Pulmonary artery endothelial cell (primary cell): ENCODE measurements at places on chromosomes 13 and 19.

DNA sequence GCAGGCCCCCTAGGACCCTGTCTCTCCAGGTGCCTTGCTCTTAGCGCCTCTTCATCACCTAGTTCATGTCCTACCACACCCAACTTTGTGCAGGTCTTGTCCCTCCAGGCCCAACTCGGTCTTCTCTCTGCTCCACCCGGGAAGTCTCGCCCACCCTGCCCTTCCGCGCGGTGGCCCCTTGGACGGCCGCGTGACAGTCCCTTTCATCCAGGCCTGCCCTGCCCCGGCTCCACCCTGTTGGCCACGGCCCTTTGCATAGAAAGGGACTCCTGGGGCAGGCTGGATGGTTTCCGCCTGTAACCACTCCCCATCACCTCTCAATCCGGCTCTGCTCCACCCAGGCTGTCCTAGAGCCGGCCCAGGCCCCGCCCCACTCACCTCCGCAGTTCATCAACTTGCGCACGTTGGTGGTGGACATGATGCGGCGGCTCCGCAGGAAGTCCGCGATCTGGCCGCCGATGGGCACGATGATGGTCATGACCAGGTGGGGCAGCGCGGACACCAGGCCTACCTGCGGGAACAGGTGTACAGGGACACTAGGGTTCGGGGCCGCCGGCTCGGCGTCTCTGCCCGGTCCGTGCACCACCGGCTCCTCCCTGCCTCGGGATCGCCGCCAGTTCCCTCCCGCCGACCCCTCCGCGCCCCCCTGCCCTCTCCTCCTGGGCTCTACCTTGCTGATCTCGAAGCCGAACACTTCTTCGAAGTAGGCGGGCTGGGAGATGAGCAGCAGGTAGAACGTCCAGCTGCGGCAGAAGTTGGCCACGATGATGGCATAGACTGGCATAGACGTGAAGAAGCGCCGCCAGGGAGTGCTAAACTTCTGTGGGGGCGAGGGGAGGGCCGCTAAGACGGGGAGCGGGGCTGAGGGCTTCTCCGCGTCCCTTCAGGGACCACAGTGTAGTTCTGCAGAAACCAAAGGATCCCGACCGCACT lies 7.2 kb downstream of the GFY start:
- DNase-seq, result no peak

GRCh38 chr13:25683056-25683455 lies 311.3 kb downstream of the ATP8A2 start:
- DNase-seq, result no peak

DNA sequence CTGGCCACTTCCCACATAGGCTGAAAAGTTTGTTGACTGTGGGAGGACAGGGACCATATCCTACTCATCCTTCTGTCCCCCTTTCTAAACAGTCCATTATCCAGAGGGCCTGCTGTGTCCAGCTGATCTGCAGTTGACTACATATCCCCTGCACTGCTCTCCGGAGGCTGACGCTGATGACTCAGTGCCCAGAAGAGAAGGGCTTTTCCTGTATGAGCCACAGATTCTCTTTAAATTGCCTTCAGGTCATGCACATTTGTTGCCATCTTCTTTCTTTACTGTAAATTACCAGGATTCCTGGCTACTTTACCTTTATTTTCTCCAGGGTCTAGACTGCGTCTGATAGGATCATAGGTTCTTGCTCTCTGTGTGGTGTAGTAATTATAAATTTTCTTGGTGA lies 125.2 kb downstream of the LACC1 start:
- DNase-seq, result peak; percentile 62

DNA sequence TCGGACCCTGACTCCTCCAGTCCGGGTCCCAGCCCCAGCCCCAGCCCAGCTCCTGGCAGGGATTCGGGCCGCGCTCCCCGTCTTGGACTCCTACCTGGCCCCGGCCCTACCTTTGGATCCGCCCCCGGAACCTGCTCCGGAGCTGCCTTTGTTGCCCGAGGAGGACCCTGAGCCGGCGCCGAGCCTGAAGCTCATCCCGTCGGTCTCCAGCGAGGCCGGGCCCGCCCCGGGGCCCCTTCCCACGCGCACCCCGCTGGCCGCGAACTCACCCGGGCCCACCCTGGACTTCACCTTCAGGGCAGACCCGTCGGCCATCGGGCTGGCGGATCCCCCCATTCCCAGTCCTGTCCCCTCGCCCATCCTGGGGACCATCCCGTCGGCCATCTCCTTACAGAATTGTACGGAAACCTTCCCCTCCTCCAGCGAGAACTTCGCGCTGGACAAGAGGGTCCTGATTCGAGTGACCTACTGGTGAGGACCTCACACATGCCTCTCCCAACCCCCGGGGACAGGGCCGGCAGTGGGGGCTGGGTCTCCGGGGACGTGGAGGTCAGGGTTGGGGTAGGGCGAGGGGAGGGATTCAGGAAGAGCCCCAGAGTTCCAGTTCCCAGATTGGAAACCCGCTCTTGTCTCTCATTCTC lies 732 bp downstream of the SELENOV start:
- DNase-seq, result no peak

- DNase-seq, result no peak
Observed at GRCh38 chr13:65236841-65237418, 1993.2 kb downstream of the PCDH9 start.

DNA sequence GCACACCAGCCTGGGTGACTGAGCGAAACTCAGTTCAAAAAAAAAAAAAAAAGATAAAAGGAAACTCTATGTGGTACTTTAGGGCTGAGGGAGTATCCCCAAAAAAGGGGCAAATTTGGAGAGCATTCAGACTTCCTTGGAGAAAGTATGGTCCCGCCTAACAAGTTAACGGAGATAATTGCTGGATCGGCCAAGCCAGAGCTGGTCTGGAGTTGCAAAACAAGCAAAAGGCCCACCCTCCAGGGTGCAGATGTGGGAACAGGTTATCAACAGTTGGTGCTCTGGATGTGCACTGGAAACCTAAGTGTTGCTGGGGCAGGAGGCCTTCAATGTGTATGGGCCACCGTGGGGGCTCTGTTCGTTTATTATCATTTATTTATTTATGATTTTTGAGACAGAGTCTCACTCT lies 2.8 kb downstream of the IQCN start:
- DNase-seq, result no peak

GRCh38 chr13:40466272-40466671 lies 200.2 kb downstream of the FOXO1 start:
- DNase-seq, result no peak

DNA sequence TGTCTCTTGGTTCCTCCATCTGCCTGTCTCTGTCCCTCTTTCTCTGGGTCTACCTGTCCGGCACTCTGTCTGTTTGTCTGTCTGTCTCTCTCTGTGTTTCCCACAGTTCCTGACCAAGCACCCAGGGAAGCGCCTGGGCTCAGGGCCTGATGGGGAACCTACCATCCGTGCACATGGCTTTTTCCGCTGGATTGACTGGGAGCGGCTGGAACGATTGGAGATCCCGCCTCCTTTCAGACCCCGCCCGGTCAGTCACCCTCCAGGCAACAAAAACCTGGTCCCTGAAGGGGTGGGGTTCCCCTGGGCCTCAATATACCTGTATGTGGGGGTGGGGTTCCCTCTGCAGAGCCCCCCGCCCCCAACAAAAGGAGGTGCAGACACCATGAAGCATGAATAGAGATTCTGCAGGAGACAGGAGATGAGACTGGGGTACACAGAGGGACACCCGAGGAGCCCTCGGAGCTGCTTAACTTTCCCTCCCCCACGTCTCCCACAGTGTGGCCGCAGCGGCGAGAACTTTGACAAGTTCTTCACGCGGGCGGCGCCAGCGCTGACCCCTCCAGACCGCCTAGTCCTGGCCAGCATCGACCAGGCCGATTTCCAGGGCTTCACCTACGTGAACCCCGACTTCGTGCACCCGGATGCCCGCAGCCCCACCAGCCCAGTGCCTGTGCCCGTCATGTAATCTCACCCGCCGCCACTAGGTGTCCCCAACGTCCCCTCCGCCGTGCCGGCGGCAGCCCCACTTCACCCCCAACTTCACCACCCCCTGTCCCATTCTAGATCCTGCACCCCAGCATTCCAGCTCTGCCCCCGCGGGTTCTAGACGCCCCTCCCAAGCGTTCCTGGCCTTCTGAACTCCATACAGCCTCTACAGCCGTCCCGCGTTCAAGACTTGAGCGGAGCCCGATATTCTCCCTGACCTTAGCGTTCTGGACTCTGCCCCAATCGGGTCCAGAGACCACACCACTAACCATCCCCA lies 2.6 kb upstream of the CACNG7 start:
- no peak for DNase-seq

- DNase-seq, result peak; percentile 27
Observed at GRCh38 chr19:53772943-53773342, 51.2 kb downstream of the NLRP12 start.
